Right cardiac atrium (tissue), 5 donors: ENCODE measurements at places on chromosomes 1 and 21. TPM values are rescaled to one million over a fixed set of nuclear protein-coding genes. Genes with fewer than 3 reads are reported as not detected.

Gene DISC1
- total RNA-seq: 7.4 TPM

Gene TCEA3
- 36.4 TPM for total RNA-seq

Gene LRIG2
- total RNA-seq: 8.9 TPM

Gene SIM2
- total RNA-seq: not detected

Gene THEMIS2
- total RNA-seq: 10.1 TPM

Gene LRRC3
- 1.0 TPM for total RNA-seq

Gene EPHB2
- 4.3 TPM for total RNA-seq

Gene C1orf53
- 7.8 TPM for total RNA-seq

Gene FMO2
- total RNA-seq: 87.7 TPM

Gene KPRP
- not detected for total RNA-seq

Gene NUP210L
- 0.88 TPM for total RNA-seq

Gene FCRL6
- 0.50 TPM for total RNA-seq

Gene GBP7
- not detected for total RNA-seq

Gene PHF13
- total RNA-seq: 6.7 TPM

Gene ST6GALNAC3
- total RNA-seq: 18.2 TPM

Gene NTNG1
- 0.37 TPM for total RNA-seq

Gene TRPM2
- total RNA-seq: 1.7 TPM

Gene PTTG1IP
- 195 TPM for total RNA-seq

Gene GJA9
- not detected for total RNA-seq

Gene CAPZA1
- total RNA-seq: 39.5 TPM

Gene CD1B
- total RNA-seq: not detected

Gene TSSK3
- total RNA-seq: 2.7 TPM

Gene TMEM125
- total RNA-seq: 1.6 TPM

Gene GRIK3
- total RNA-seq: 1.4 TPM

Gene NID1
- total RNA-seq: 36.6 TPM

Gene APOBEC4
- 0.09 TPM for total RNA-seq

Gene HAX1
- total RNA-seq: 116 TPM

Gene CYP4A22
- not detected for total RNA-seq

Gene VANGL2
- 10.6 TPM for total RNA-seq

Gene KCNK2
- total RNA-seq: not detected

Gene COPA
- total RNA-seq: 140 TPM

Gene OBSCN
- total RNA-seq: 144 TPM

Gene SNX27
- total RNA-seq: 36.5 TPM

Gene OPTC
- total RNA-seq: not detected

Gene CD101
- 0.80 TPM for total RNA-seq

Gene KCNK1
- 85.5 TPM for total RNA-seq

Gene KLF17
- not detected for total RNA-seq

Gene OR2T11
- not detected for total RNA-seq
